ENCODE measurements at places on chromosomes 16 and 17. TPM values are rescaled to one million over a fixed set of nuclear protein-coding genes. Genes with fewer than 3 reads are reported as not detected.
A peak's percentile ranks its signal among the peaks of the same experiment; 100 is the strongest.

The C17orf78 gene
- 0.11 TPM for polyA plus RNA-seq

The C16orf89 gene
- polyA plus RNA-seq: 5.5 TPM

The ENPP7 gene
- polyA plus RNA-seq: 3.5 TPM

The CLDN7 gene
- 50.5 TPM for polyA plus RNA-seq

The CD300LB gene
- 0.14 TPM for polyA plus RNA-seq

The PLLP gene
- polyA plus RNA-seq: 19.4 TPM

The ABCC12 gene
- polyA plus RNA-seq: 0.35 TPM

The GGT6 gene
- 7.1 TPM for polyA plus RNA-seq

- no peak for DNase-seq
Measured at GRCh38 chr16:967077-967541, 3.7 kb downstream of the LMF1 start.

GRCh38 chr17:19461116-19461515 is 50.1 kb downstream of the RNF112 start:
- DNase-seq: no peak

DNA sequence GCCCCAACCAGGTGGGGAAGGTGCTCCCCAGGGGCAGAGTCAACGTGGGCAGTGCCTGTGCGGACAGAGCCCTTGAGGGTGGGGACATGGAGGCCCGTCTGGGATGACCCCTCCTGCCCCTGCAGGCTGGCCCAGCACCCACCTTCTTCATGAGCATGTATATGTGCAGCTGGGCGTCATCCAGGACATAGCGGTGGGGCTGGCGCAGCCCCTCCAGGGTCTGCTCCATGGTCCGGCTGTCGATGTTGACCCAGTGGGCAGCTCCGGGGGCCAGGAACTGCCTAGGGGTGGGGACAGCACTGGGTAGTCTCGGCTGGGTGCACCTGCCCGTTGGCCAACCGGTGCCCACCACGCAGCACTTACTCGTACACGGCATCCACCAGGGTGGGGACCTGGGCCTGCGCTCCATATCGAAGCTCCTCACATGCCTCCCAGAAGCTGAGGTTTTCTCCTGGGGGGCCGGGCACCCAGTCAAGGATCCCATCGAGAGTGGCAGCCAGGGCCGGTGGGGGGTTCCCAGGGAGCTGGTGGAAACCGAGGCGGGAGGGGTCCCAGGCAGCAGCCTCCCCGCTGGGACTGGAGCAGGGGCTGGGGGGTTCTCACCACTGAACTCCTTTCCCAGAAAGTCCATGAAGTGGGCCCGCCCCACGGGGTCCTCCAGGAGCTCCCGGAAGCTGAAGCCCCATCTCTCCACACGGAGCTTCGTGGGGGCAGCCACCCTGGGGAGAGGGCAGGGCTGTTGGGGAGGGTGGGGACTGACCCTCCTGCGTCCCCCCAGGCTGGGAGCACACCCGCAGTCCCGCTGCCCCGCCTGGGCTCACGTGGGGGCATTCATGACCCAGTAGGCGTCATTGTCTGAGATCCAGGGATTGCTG is 5.1 kb downstream of the RGS11 start:
- no peak for DNase-seq

DNA sequence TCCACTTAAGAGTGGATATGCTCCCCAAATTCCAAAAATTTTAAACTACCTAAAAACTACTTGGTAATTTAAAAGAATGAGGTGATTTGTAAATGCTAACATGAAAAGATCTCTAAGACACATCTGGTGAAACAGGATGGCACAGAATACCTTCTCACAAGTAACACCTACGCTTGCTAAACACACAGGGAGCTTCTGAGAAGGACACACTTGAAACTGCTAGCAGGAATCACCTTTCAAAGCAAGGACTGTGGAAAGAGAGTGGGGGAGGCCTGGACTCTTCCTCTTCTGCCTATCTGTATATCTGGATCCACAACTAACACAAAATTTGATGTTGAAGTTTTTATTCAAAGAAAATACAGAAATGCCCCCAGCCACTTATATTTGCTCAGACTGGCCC is 52.4 kb downstream of the CYTH1 start:
- no peak for DNase-seq

- DNase-seq: no peak
Measured at GRCh38 chr16:61887903-61888302, 148.3 kb downstream of the CDH8 start.

DNA sequence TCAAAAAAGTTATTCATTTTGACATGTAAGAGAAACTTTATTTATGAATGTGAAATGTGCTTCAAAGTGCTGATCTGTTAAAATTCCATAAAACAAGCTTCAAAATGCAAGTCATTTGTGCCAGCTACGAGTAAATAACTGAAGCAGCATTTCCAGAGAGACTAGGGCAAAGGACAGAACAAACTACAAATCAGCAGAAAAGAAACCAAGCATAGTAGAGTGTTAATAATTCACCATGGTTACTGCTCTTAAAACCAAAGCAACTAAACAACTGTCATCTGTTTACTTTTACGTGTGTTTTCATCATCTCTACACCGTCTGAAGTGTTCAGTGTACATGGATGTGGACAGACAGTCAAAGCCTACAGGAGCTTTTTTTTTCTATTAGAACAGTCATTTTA is 1.6 kb upstream of the ASPA start:
- no peak for DNase-seq

DNA sequence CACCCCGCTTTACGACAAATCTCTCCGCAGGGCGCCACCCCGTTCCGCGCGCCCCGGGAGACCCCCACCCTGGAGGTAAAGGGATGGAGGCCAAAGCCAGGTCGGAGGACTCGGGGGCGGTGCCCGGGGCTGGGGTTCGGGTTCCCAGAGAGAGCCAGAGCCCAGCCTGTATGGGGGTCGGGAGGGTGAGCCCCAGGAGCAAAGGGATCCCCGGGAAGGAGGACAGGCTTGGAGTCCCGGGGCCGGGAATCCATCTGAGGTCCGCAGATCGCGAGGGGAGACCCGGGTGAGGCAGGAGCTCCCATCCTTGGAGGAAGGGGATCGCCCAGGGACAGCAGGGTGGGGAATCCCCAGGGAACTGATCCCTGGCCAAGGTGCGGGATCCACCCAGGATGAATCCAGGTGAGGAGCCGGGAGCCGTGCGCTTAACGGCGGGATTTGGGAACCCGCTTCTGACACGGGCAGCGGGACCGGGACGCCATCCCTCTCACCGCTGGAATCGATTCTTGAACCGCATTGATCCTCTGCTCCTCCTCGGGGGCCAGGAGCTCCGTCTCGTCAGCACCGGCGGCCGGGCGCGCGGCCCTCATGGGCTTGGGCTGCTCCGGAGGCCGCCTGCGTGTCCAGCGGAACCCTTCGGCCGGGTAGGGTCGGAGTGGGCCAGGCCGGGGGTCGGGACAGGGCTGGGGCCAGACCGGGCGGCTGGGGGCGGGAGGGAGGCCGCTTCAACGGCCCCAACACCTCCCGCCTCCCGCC is at the start of gene MMD:
TSS of gene MMD (minus strand) at position 657 of the 756 bp plus-strand sequence. CDS start at position 517, 140 bp downstream.
- no peak for DNase-seq

DNA sequence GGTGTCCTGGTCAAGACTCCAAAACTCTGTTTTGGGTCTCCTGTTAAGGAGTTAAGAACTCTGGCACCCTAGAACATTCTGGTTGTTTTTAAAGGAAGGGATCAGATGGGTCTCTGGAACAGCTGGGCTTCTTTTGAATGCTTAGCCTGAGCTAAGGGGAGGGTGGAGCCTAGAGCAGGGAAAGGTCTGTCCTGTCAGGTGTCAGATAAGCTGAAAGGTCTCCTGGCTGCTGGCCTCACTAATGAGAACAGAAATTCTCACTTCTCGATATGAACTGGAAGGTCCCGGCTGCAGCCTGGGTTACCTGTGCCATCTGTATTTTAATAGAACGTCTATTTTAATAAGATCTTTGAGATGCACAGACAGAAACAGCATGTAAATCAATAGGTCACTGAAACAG is 69.0 kb downstream of the RAP1GAP2 start:
- no peak for DNase-seq

- DNase-seq: no peak
Measured at GRCh38 chr17:27544350-27545131, 86.4 kb upstream of the LGALS9 start.

DNA sequence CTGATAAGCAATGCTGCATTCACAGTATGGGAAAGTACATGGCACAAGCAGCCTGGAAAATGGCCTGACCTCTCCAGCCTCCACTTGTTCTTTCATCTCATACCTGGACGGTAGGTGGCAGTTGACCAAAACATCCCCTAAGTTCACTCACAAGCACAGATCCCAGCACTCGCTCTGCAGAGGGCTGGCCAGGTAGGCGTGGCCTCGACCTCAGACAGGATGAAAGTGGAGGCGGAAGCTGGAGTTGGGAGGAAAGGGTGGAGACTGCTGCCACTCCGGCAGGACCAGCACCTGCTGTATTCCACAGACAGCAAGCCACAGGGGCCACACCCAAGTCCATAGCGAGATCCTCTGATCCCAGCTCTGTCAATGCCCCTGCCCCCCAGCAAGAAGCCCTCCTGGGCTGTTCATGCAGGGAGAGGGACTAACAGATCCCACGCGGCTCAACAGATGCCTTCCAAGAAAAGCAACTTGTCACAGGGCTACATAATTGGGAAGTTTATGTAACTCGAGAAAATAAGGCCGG is 31.3 kb downstream of the ZCCHC14 start:
- DNase-seq: peak; percentile 72

- DNase-seq: no peak
Measured at GRCh38 chr17:6554871-6555330, 1.5 kb downstream of the PITPNM3 start.

- no peak for DNase-seq
Measured at GRCh38 chr16:4094127-4094773, 22.0 kb downstream of the ADCY9 start.

DNA sequence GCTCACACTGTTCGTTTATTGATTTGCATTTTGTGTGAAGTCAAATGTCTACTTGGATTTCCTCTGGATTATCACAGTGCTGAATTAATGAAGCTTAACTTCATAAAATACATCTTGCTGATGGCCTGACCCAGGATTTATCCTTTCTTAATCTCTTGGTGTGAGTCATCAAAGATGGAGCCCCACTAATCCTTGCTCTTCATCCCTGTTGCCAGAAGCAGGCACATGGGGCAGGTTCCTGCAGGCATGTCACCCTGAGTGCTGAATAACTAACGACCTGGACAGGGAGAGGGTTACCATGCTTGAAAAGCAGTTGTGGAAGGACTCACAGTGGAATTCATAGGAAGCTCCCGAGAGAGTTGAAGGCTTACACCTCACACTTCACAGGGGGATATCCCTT is 56.0 kb upstream of the FA2H start:
- no peak for DNase-seq

DNA sequence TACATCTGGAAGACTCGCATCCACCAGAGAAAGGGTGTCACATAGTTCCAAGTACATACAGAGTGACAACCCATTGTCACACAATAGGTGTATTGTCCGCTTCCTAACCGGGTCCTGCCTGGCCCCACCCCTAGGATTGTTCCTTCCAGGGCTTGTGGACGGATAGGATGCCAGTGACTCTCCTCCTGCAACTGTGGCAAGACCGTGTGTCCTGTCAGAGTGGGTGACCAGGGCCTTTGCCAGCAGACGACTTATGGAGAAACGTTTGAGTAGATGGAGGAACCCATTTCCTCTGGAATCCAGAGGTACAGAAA is 258.4 kb downstream of the CPPED1 start:
- DNase-seq: no peak

DNA sequence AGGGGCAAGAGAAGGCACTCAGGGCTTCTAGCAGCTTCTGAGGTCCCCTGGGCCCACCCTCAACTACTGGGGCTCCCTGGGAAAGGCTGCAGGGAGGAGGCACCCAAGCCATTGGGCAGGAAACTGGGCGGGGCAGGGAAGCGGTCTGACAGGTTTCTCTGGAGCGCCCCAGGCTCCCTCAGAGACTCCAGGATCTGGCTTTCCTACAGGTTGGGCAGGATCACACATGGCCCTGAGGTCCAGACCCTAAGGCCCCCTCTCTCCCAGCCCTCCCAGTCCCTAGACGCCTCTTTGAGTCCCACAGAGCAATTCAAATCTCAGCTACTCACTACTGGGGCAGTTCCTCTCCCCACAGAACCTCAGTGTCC is 14.3 kb downstream of the JUP start:
- DNase-seq: no peak

GRCh38 chr17:71978435-71978834 is 142.4 kb upstream of the SOX9 start:
- no peak for DNase-seq

- DNase-seq: no peak
Measured at GRCh38 chr17:57090560-57091185, 5.6 kb downstream of the AKAP1 start.

DNA sequence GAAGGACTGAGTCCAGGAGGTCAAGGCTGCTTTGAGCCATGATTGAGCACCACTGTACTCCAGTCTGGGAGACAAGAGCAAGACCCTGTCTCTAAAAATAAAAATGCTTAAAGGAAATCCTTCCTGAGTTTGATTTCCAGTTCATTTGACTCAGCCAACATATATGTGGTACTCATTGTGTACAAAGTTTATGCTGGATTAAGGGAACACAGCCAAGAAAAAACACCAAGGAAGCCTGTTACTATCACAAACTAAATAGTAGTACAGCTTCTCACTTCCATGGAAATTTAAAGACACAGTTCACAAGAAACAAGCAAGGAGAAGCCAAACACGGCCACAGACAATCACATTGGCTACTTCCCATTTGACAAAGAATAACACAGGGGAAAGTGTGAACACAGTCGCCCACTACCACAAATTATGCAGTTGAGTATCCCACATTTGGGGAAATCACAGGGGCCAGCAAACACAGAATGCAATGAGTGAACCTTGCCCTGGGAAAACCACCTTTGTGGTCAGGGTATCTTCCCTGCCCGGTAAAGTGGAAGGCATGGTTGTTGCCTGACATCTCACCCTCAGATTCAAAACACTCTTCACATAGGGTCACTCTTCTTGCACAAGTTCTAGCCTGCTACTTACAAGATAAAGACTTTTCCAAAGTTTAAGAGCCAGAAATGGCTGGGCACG is 14.5 kb downstream of the TEX14 start:
- DNase-seq: no peak

- no peak for DNase-seq
Measured at GRCh38 chr17:80864751-80865150, 126.9 kb upstream of the CHMP6 start.

- no peak for DNase-seq
Measured at GRCh38 chr16:52318302-52319009, 228.5 kb downstream of the TOX3 start.

Data from right renal pelvis (tissue), 4 donors.